ENCODE measurements at places on chromosomes 7 and 10. TPM values are rescaled to one million over a fixed set of nuclear protein-coding genes. Genes with fewer than 3 reads are reported as not detected.

The FGFR2 gene
- total RNA-seq, result 157 TPM

The SGMS1 gene
- total RNA-seq, result 11.4 TPM

DNA sequence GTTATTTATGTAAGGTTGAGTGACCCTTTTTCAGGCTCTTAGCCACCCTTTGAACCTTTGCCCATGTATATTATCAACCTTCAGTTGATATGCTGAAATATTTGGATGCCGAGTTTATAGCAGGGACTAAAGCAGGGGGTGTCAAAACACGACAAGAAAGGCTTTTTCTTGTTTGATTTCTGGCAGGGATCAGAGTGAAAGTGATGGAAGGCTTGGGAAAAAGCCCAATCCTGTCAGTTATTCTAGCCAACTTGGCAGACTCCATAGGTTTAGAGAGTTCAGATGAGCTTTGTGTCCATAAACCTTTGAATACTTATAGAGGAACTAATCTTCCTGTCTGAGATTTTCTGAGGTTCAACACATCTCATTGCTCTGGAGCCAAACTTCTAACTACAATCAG is 47.5 kb downstream of the INHBA start:
- no peak for DNase-seq

- DNase-seq, result no peak
These were observed 115.4 kb downstream of the CABCOCO1 start for GRCh38 chr10:61778137-61778536.

GRCh38 chr10:104641937-104642657 is 1.0 kb downstream of the SORCS3 start:
- DNase-seq, result no peak

- no peak for DNase-seq
These were observed 56.8 kb upstream of the JAZF1 start for GRCh38 chr7:28237363-28237762.
